ENCODE measurements at places on chromosomes 5 and 9.

DNA sequence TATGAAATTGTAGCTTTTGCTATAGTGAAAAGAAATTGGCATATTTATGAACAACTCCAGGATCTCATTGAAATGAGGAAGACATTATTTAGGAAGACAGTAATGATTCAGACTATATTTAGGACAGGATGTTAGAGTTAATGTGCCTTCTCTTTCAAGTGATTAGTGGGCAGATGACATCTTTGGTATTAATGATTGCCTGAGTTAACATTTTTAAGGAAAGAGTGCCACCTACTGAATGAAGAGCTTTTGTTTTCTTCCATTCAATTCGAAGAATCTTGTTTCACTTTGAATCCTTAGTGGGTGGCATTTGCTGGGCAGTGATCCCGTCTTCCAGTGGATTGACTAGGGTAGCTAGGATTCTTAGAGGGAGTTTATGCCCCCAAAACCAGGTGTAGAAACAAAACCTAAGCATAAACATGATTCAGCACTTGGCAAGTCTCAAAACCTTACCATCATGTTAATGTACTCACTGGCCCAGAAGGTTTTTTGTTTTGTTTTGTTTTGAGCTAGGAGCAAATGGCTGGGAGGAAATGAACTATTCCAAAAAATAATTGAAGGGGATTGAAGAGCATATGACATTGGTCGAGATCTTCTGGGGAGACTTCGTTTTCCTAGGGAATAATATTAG lies 23.2 kb downstream of the MAP3K1 start:
- peak; percentile 71 for DNase-seq

- no peak for DNase-seq
Measured at GRCh38 chr5:36535378-36535777, 71.0 kb upstream of the SLC1A3 start.

- DNase-seq = no peak
Measured at GRCh38 chr5:113632996-113633395, 119.5 kb downstream of the YTHDC2 start.

DNA sequence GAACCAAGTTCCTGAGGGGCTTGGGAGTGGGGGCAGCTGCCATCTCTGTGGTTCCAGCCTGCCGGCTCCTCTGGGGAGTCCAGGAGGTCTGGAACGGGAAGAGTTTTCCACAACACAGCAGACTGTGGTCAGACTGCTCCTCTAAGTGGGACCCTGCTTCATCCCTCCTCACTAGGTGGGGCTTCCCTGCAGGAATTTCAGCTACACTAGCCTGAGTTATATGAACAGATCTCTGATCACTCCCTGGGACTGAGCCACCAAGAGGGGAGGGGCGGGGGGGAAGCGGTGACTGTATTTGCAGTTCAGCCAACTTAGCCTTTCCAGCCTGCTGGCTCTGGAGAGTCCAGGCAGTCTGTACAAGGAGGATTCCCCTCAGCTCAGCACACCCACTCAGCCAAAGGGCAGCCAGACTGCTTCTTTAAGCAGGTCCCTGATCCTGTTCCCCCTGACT lies 19.4 kb downstream of the DTWD2 start:
- DNase-seq = peak; percentile 3
